ENCODE measurements at places on chromosomes 3 and 15. TPM values are rescaled to one million over a fixed set of nuclear protein-coding genes. Genes with fewer than 3 reads are reported as not detected.

DNA sequence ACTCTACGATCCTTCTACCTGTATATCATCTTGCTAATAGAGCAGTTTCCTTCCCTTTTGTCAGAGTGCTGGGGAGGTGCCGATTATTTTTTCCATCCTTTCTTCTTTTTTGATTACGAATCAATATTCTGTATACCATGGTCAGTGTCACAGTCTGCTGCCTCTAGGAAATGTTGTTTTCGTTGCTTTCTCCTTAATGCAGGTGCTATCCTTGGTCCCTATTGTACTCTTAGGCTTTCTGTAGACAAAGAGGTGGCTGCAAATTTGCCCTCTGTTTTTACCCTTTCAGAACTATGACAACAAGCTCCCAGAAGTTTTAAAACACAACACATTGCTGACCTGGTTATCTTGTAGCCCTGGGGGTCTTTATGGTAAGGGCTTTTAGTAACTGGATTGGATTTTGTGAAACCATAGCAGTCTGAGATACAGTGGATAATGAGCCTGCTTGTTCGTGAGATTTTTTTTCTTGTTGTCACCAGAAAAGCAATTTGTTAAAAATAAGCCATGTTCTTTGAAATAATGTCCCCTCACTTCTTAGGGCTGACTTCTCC is 430.3 kb upstream of the TPM1 start:
- no peak for DNase-seq

DNA sequence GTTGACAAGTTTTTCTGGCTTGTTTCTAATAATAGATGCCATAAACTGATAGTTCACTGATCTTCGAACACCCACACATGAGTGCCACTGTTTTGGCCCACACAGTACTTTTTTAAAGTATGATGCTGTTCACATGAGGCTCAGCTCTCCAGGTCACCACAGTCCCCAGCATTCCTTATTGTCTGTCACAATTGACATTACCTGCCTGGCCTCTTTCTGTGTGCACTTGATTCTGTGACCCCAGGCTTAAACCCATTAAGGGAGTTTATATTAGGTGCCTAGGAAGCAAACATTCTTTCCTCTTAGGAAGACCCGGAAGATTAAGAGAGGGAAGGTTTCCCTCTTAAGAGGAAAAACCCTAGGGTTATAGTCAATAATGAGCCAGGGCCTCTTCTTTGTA is 24.2 kb upstream of the LRRFIP2 start:
- DNase-seq = no peak

DNA sequence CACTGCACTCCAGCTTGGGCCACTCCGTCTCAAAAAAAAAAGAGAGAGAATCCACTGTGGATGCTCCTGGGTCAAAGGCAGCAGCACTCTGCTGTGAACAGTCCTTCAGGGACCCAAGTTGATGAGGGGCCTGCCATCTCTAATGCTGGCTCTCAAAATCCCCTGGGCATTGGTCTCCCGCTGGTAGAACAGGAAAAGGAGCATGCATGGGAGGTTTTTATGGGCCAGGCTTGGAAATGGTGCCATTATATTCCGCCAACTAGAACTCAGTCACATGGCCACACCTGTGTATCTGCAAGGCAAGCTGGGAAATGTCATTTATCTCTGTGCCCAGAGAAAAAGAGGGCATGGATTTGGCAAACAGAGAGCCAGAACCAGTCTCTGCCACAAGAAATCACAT is 3.4 kb upstream of the DIS3L start:
- DNase-seq = no peak

DNA sequence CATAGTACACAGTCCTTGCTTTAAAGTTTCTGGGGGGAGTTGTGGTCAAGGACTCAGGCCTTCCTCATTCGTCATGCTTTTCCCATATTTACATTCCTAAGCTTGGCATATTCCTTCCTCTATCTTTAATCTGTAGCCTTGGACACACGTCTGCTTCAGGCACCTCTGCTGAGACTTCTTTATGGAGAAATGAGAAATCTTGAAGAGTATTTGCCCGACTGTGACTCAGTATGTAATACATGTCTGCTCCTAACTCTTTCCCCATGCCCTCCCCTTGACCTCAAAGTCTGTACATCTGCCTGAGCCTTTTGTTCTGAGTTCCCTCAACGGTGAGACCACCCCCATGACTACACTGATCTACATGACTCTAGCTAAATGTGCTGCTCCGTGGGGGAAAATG is 246.1 kb downstream of the SI start:
- DNase-seq = no peak

GRCh38 chr3:46405301-46406019 is 1.4 kb downstream of the CCR5AS start:
- DNase-seq = no peak

- no peak for DNase-seq
Measured at GRCh38 chr3:187726564-187726963, 18.7 kb downstream of the BCL6 start.

DNA sequence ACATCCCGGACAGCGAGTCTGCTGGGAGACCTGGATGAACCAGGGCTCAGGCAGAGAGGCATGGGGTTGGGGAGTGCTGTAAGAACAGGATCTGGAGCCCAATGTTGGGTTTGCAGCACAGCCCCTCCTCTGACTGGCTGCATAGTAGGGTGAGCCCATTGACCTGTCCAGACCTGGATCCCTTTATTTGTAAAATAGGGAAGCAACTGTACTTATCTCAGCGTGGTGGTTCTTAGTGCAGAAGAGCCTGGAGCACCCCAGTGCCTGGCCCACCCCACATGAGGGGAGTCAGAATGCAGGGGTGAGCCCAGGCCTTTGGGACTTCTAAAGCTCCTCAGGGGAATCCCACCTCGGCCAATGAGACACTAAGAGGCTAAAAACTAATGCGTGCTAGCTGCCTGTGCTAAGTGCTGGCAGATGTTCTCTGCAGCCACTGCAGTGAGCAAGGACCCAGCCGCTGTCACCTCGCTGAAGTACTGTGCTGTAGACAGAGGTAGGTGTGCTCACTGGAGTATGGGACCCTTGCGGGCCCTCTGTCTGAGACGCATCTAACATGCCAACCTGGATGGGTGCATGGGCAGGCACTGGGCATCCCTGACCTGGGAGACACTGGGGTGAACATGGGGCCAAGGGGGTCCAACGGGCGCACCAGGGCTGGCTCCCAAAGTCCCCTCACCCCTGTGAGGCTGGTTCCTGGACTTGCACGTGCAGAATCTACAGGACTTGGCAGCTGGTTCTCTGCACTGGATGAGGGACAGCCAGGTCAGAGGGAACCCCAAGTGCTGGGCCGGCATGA is 95.6 kb downstream of the ATP10A start:
- no peak for DNase-seq

DNA sequence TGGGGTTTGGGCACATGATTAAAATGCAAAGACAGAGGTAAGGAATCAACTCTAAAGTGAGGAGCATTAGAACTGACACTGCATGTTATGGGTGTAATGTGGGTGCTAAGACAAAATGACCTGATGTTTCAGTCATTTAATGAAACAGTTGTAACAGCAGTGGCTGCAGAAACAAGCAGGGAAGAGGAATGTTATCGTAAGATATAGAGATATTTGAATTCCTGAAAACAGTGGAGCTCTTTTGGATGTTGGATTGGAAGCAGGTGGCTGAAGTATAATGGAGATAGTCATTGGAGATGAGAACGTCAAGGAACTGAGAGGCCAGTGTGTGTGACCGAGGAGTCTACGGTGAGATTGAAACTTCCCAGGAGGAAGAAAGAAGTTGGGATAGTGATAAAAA is 1065.2 kb downstream of the ZPLD1 start:
- DNase-seq = no peak

GRCh38 chr3:156532730-156533129 is 22.2 kb downstream of the SSR3 start:
- no peak for DNase-seq

- DNase-seq = no peak
Measured at GRCh38 chr3:10911350-10912002, 81.1 kb upstream of the SLC6A1 start.

DNA sequence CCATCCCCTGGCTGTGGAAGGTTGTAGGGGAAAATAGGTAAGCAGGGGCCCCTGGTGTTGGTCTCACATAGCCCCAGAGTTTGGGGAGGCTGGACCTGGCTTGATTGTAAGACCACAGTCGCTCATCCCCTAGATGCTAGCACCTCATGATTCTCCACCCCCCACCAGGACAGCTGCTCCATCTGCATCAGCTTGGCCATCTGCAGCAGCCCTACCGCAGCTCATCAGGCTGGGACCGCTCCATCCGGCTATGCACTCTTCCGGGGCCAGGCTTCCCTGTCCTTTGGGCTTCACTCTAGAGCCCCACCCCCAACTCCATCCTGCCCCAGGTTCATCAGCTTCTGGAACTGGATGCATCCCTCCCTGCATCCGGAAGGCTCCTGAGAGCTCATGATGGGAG is 12.6 kb downstream of the SCN5A start:
- DNase-seq = no peak

- DNase-seq = no peak
Measured at GRCh38 chr3:47413751-47414150, 32.9 kb downstream of the PTPN23 start.

GRCh38 chr3:107685383-107685782 is 162.6 kb downstream of the BBX start:
- DNase-seq = no peak

- DNase-seq = no peak
Measured at GRCh38 chr15:63752075-63752684, 81.6 kb downstream of the HERC1 start.

DNA sequence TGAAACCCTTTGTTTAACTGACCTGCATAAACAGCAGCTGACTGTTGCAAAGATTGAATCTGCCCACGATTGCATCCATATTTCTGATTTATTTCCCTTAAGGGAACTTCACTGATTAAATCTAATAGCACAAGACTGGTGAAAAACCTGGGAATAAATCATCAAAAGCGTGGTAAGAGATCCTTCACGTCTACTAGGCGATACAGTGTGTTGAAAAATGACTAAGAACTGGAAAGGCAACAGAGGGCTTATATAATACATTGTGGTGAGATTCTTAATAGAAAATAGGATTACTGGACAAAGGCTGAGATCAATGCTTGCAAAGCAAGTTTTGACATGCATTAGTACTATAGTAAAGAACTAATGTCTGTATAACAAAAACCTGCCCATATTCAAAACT is 49.0 kb downstream of the POLQ start:
- DNase-seq = no peak

GRCh38 chr3:19065027-19065426 is 83.3 kb upstream of the KCNH8 start:
- DNase-seq = no peak

DNA sequence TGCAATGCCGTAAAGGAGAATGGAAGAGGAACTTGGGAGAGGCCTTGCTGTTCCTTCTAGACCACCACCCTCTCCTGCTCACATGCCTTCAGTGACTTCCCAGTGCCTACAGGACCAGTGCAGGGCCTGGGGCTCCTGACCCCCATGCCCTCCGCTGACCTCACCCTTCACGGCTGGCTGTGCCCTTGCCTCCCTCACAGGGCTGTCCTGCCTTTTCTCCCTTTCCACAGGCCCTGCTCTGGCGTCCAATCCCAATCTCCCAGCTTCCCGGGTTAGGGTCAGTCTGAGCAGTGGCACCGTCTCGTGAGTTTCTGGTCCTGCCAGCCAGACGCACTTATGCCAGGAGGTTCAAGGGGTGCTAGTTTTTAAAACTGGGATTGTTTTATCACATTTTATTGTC is 110.4 kb downstream of the WNT7A start:
- DNase-seq = no peak

DNA sequence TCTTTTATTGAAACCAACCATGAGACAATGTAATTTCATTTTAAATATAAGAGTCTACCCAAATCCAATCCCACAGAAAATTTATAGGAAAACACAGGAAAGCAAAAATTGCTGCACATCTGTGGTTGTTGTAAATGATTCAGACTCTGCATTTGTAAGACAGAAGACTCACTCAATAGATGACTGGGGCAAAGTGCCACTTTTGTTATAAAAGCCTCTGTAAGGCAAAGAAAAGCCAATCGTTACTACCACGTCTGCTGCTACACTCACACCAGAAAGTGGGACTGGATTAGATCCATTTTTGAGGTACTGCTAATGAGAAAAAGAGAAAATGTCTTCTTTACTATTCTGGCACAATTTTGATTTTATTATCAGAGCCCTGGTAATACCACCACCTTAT is 74.9 kb downstream of the SEMA6D start:
- no peak for DNase-seq

DNA sequence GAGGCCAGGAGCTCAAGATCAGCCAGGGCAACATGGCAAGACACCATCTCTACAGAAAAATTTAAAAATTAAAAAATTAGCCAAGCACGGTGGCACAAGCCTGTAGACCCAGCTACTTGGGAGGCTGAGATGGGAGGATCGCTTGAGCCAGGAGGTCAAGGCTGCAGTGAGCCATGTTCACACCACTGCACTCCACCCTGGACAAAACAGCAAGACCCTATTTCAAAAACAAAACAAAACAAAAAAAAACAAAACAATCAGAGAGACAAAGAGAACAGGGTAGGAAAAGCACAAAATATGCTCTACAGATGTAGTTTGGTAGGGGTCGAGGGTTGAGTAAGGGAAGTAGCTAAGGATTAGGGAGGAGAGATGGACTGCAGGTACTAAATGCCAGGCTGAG is 3.4 kb downstream of the DYNLT2B start:
- no peak for DNase-seq

- no peak for DNase-seq
Measured at GRCh38 chr15:57255751-57256341, 120.5 kb upstream of the CGNL1 start.

DNA sequence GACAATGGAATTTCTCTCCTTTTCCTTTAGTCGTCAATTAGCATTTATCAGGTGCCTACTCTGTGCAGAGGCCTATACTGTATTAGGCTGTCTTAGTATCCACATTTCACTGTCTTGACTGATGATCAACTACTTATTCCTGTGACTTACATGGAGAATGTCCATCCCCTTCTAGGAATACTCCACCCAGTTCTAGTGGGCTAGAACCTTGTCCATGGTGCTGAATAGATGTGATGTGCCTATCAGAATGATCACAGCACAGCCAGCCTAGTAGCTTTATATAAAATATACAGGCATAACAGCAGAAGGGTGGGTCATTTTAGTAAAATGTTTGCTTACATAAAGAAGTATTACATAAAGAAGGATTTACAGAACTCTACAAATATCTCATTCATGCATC is 621.4 kb downstream of the PDCD6IP start:
- no peak for DNase-seq

- DNase-seq = no peak
Measured at GRCh38 chr3:45124352-45124751, 21.8 kb downstream of the CDCP1 start.

DNA sequence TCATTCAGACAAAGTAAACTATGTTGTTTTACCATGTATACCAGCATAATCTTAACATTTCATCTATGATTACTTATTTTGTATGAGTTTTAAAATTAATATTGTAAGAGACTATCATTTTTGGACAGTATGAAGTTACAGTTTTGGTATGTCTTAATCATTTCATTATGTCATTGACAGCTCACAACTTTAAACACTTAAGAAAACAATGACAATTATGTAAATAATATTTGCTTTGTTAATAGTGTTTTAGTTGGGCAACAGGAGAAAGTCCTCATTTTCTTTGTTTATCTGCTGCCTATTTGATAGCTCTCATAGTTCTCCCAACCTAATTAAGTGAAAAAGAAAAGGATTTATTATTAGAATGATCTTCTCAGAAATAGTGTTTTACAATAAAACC is 80.2 kb downstream of the MEF2A start:
- DNase-seq = no peak

TEX55 gene
- not detected for total RNA-seq

CBLB gene
- total RNA-seq = 54.6 TPM

CKMT1A gene
- 0.43 TPM for total RNA-seq

KBTBD8 gene
- 4.1 TPM for total RNA-seq

LMOD3 gene
- total RNA-seq = 149 TPM

AMT gene
- 20.5 TPM for total RNA-seq

CYP8B1 gene
- not detected for total RNA-seq

CD96 gene
- 0.35 TPM for total RNA-seq

CSTA gene
- 2.5 TPM for total RNA-seq
